ENCODE measurements at places on chromosomes 7 and 10.

DNA sequence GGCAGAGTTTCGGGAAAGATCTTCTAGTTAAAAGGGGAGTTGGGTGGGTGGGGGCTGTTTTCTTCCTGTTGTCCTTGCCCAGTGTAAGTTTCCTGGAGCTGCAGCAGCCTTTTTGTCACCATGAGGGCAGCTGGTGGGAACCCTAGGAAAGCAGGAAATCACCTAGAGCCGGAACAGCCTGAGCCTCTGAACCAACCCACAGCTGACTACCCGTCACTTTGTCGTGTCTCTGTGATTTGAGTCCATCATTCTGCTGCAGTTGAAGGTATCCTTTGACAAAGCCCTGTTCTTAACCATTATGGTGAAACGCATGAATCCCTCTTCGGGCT lies 1.2 kb upstream of the C10orf143 start:
- DNase-seq, result no peak

DNA sequence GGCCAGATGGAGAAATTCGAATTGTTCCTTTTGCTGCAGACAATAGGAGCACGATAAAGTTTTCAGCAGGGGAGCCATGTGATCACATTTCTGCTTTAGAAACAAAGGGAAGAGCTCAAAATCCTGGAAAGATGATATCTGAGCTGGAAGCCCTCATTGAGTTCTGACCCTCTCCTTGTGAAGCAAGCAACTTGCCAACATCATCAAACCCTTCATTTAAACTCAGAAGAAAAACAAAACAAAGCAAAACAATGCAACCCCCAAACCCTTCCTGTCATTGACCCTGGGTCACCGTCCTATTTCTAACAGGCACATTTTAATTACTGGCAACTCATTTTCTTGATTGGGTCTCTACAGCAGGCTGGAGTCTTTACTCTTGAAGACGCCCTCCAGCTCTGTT lies 198.3 kb upstream of the ZNF32 start:
- DNase-seq, result no peak

DNA sequence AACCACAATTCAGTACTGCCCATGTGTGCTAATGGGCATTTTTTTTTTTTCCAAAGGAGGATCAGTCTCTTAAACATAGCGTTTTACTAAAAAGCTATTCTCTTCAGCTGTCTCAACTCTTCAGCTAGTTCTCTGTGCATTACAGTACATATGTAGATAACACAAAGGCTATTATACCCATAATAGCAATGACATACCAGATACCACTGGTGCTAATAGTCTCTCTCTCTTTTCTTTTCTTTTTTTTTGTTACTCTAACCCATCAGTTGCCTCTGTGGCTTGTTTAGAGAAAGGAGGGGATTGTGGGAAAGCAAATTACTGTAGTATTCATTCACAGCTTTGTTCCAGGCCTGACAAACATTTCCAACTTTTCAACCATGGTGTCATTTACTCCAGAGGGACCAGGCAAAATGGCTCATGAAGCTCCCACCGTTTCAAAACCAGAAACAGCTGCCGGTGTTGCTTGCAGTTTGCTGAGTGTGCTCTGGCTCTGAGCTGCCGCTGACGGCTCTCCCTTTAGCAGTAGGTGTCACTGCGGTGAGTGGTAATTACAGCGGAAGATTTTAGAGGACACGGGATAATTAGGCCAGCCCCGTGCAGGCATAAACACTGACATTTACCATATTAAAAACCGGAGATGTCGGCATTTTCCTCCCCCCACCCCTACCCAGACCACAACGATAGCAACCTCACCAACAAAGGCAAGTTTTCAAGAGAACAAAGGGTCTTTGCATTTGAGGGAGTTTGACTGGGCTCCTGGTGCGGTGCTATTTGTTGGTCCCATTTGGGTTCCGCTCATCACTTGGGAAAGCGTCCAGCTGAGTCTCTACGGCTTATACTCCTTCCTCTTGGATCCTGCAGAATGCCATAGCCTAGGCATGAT lies 1005.5 kb downstream of the KCNMA1 start:
- no peak for DNase-seq

DNA sequence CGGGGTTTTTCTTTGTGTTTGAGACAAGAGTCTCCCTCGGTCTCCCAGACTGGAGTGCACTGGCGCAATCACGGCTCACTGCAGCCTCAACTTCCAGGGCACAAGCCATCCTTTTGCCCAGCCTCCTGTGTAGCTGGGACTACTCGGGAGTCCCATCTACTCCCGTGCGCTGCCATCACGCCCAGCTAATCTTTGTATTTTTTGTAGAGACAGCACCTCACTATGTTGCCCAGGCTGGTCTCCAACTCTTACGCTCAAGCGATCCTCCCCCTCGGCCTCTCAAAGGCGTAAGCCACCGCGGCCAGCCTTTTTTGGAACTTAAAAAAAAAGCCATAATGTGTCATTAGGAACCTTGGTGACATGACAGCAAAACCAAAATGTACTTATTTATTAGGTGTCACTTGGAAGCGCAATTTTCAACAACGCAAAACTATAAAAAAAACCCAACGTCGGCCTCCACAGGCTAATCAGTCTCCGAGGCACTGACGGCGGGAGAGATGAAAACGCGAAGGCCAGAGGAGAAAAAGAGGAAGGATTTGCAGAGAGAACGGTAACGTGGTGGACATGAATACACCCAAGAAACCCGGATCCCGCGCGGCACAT lies 911 bp upstream of the HNRNPH3 start:
- no peak for DNase-seq

GRCh38 chr10:46284286-46285229 lies 2.2 kb upstream of the ANTXRL start:
- DNase-seq, result peak; percentile 90

GRCh38 chr7:107147464-107148393 lies 21.1 kb upstream of the HBP1 start:
- peak; percentile 34 for DNase-seq

DNA sequence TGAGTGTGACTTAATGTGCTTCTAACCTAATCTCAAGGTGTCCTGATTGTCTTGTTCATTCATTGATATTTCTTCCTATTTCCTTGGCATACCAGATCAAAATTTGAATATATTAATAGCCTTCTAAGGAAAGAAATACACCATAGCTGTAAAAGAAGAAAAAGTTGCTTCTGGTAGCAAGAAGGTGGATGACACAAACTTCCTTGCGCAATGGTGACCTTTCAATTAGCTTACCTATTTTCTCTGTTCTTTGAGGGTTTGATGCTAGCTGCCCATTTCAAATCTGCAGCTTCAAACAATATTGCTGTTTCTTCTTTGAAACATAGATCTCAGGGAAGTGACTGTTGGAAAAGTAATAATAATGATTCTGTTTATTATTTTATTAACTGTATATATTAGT lies 108.8 kb downstream of the ADAM22 start:
- no peak for DNase-seq

- peak; percentile 29 for DNase-seq
Observed at GRCh38 chr7:45080265-45080957, 8.4 kb downstream of the NACAD start.

DNA sequence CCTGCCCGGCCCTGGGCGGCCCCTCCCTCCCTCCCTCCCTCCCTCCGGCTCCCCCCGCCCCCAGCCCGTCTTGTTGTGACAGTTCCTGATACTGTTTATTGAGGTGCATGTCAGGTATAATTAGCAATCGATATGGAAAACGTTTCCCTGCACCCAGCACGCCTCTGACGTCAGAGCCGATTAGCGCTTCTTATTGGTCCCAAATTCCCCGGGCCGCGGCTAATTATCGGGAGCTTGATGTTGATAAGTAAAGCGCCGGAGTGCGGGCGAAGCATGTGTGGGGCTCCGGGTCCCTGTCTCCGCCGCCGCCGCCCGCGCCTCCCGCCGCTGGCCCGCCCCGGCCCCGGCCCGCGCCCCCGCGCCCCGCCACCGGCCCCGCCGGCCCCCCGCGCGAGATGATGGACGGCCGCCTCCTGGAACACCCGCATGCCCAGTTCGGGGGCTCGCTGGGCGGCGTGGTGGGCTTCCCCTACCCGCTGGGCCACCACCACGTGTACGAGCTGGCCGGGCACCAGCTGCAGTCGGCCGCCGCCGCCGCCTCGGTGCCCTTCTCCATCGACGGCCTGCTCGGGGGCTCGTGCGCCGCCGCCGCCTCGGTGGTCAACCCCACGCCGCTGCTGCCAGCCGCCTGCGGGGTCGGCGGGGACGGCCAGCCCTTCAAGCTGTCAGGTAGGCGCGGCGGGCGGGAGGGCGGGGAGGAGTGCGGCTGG lies at the start of gene UNCX:
Gene UNCX, plus strand, starts transcription at position 250 of the 710 bp plus-strand sequence. Its CDS starts 146 bp downstream, at position 396.
- no peak for DNase-seq

GRCh38 chr7:139603282-139603681 lies 79.8 kb downstream of the CLEC2L start:
- DNase-seq, result no peak

DNA sequence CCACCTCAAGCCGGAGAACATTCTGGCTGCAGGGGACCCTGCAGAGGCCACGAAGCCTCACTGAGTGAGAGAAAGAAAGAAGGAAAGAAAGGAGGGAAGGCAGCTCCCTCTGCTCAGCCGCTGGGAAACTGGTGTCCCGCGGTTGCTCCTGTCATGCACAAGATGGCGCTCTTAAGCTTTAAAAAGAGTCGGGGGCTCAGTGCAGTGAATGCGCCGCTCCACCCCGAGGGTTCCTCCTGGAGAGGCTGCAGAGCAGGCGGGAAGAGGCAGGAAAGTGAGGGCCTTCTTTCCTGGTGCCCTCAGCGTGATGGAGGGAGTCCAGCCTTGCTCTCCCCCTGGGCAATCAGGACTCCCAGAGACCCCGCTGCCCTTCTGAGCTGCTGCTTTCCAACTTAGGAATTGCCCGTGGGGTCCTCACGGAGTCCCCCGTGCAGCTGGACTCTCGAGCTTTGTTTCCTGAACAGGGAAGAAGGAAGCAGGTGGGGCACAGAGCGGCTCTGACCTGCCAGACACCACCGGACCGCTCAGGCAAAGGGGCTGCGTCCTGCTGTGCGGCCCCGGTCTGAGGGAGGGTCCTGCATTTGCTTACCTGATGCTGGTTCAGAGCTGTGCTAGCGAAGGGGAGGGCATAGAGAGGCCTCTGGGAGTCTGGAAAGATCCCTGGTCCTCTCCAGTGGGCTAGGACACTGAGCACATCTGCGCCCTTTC lies 141.9 kb upstream of the MKI67 start:
- peak; percentile 62 for DNase-seq

GRCh38 chr7:70647801-70648498 lies 484.0 kb upstream of the GALNT17 start:
- DNase-seq, result peak; percentile 68

- DNase-seq, result no peak
Observed at GRCh38 chr7:106603346-106603745, 57.6 kb downstream of the CCDC71L start.
